ENCODE measurements at places on chromosomes 6 and 20.
A peak's percentile ranks its signal among the peaks of the same experiment; 100 is the strongest.

- no peak for DNase-seq
Observed at GRCh38 chr6:142756215-142756630, 188.8 kb downstream of the HIVEP2 start.

GRCh38 chr6:37137201-37138090, 32.5 kb upstream of the PIM1 start:
- no peak for DNase-seq

DNA sequence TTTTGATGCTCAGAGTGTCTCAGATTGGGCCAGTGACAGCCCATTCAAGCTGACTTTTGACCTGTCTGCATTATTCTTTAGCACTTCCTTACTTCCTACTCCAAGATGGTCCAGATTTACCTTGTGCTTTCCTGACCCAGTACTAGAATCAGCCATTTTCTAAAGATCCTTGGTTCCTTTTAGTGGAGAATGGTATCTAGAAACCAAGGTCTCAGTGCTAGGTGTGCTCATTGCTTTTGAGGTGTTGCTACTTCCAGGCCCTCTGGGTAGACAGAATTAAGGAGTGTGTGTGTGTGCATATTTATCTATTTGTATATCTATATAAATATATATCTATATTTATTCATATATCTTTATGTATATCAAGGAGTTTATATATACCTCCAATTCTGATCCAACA, 67.3 kb upstream of the UTRN start:
- no peak for DNase-seq

- DNase-seq, result no peak
Observed at GRCh38 chr6:41957117-41957516, 15.5 kb upstream of the CCND3 start.

DNA sequence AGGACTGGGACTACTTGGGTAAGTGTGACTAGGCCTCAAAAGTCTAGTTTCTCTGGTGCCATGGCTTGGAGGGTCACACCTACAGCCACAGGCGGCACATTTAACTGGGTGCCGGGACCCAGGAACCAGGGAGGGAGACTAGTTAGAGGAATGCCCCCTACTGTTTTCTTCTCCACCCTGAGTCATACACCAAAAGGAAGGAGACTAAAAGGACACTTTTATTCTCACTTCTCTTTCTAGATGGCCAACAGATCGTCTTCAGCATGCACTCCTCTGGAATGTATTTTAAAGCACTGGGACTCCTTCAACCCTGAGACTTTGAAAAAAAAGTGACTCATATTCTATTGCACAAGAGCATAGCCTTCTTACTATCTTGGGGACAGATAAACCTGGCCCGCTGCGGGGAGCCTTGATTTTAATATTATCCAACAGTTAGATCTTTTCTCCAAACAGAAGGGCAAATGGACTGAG, 33.4 kb downstream of the PLN start:
- peak; percentile 82 for DNase-seq

DNA sequence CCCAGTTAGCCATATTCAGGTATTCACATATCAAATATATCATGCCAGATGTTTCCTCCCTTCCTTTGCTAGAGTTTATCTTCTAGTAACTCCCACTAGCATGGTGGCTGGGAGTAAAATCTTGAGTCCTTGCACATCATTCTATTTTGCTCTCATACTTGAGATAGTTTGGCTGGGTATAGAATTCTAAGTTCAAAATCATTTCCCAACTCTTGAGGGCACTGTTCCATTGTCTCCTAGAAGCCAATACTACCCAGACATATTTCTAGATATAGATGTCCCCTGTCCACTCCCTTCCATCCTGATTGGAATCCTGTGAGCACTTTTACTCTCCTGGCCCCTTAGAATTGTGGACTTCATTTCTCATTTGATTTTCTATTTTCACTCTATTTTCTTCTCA, 104.7 kb downstream of the ZFP64 start:
- no peak for DNase-seq
